Lower leg skin (tissue), 4 donors: ENCODE measurements at places on chromosomes 3 and 15. TPM values are rescaled to one million over a fixed set of nuclear protein-coding genes. Genes with fewer than 3 reads are reported as not detected.

CCR8 gene
- total RNA-seq = not detected

GNAT1 gene
- total RNA-seq = not detected

SPTBN5 gene
- total RNA-seq = 1.3 TPM

SCG5 gene
- 1.9 TPM for total RNA-seq

ZKSCAN7 gene
- 0.39 TPM for total RNA-seq

GPR15 gene
- not detected for total RNA-seq

GOLGA6B gene
- not detected for total RNA-seq

TMEM212 gene
- total RNA-seq = not detected

UBAP1L gene
- total RNA-seq = 3.3 TPM

DNAJA4 gene
- 40.4 TPM for total RNA-seq

SLC2A2 gene
- total RNA-seq = not detected

FRMD4B gene
- 64.6 TPM for total RNA-seq

CASR gene
- not detected for total RNA-seq

GOLGA6L10 gene
- total RNA-seq = 1.1 TPM
